ENCODE measurements at places on chromosomes 2 and 18.
A peak's percentile ranks its signal among the peaks of the same experiment; 100 is the strongest.

- DNase-seq, result peak; percentile 81
Measured at GRCh38 chr2:230865766-230866755, 1.3 kb downstream of the ITM2C start.

DNA sequence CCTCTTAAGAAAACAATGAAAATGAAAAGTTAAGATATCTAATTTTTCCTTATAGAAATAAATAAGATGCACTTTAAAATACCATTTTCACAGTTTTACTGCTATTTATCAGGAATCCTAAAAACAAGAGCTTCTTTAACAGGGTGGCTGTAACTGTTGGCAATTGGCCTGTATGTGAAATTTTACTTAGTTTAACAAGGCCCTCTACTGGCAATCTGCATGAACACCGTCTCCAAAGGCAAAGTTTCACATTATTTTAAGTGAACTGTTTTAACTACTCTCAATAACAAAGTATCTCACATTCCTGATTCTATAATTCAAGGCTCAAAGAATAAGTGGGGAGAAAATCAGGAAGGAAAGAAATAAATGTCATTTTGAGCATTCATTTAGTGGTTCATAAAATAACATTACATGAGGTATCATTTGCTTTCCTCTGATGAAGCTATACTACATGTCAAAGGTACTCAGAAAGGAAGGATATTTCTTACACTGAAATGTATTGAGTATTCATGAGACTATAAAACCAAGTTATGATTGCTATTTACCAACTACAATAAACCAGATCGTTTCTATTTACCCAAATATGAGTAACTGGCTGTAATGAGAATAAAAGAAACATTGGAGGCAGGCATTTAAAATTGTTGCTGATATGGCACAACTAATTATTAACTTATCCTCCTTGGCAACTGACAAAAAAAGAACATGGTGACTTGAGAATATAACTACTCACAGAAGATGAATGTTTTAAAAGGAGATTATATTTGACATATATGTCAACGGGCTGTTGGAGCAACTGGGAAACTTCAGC lies 7.0 kb downstream of the NCKAP5 start:
- DNase-seq, result peak; percentile 8

GRCh38 chr2:216188956-216189355 lies 79.8 kb downstream of the XRCC5 start:
- no peak for DNase-seq

GRCh38 chr2:1601471-1602277 lies 142.6 kb downstream of the PXDN start:
- DNase-seq, result no peak

DNA sequence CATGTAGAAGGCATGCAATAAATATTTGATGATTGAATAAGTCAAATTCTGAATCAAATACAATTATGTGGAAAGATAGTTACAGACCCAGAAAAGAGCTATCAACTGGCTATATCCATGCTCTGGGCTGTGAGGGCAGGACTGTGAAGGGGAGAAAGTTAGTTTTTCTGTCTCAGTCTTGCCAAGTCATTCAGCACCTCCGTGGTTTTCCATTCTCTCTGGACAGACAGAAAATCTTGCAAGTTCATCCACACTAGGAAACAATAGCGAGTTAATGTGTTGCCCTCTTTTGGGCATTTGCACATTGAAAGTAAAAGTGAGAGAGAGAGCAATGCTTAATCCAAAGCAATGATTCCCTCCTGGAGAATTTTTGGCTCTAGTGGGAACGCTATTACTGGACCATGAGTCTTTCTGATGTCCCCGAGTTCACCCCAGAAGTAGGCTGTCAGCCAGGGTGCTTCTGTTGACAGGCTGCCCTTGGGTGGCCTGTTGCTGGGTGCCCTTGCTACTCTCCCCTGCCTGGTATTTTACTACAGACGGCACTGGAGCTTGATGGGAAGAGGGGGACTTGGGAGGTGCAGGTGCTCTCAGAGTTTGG lies 238.3 kb downstream of the LOXHD1 start:
- no peak for DNase-seq

DNA sequence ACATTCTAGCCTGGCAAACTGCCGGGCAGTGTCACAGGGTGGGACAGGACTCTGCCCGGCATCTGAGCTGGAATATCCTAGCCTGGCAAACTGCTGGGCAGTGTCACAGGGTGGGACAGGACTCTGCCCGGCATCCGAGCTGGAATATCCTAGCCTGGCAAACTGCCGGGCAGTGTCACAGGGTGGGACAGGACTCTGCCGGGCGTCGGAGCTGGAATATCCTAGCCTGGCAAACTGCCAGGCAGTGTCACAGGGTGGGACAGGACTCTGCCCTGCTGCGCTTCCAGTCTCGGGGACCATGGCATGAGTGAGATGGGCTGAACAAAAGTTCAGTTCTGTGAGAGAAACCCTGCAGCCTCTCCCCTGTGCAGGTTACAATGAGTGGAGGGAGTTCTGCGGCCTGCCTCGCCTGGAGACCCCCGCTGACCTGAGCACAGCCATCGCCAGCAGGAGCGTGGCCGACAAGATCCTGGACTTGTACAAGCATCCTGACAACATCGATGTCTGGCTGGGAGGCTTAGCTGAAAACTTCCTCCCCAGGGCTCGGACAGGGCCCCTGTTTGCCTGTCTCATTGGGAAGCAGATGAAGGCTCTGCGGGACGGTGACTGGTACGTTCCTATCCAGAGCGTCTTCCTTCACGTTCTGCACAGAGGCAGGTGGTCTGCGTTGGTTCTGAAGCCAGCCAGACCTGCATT lies 80.3 kb downstream of the TPO start:
- peak; percentile 9 for DNase-seq

DNA sequence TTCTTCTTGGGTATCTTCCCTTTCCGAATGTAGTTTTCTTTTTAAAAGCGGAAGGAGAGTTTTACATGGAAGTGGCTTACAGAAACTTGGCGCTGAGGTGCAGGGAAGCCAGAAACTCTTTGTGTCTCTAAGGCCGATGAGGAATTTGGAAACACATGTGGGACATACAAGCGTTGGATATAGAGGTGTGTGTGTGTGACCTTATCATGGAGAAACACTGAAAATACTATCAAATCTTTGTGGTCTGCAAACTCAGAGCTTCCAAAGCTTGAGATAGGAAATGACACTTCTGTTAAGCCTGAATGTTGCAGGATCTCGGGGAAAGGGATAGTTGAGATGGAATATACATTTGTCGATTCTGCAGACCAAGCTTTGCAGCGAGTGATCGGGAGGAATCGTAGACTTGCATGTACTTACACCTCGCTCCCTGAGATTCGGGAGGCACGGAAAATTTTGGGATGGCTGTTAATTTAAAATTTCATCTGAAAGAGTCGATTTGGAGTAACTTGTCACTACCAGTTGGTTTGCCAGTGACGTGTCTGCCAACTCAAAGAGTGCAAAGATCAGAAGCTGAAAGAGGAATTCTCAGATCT lies 1.0 kb downstream of the NAB1 start:
- DNase-seq, result peak; percentile 8

DNA sequence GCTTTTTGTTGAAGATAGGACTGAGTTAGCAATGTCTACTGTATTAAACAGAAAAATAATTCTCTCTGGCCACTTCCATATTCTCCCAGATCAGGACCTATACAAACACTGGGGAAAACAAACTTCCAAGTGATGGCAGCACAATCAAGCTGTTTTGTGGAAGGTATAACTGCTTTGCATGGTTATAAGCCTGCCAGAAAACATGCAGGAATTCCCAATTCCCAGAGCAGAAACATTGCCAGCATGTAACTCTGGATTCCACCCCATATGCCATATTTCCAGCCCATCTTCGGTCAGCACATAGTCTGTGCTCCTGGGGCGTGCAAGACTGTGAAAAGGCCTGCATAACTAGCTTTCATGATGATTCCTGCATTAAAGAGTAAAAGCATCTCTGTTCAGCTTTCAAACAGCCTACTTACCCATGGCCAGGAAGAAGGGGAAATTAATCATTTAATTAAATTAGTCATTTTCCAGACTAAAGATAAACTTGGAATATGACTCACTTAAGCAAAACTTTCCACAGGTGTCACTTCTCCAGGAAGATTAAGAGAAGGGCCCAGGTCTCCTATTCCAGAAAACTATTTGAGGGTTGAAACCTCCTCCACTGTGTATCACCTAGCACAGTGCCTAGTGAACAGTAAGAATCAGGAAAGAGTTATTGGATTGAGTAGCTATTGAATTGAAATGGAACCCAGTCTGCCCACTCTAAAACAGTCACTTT lies 280.5 kb downstream of the NRXN1 start:
- DNase-seq, result no peak

GRCh38 chr2:135612319-135612718 lies 81.0 kb downstream of the R3HDM1 start:
- DNase-seq, result no peak

Data from LoVo (cell line).